ENCODE measurements at places on chromosomes 2 and 18. TPM values are rescaled to one million over a fixed set of nuclear protein-coding genes. Genes with fewer than 3 reads are reported as not detected.

The IL36G gene
- total RNA-seq, result not detected

The PIEZO2 gene
- 9.5 TPM for total RNA-seq

The KCNE4 gene
- total RNA-seq, result 0.07 TPM

The SULT1C4 gene
- 4.1 TPM for total RNA-seq

The TACR1 gene
- not detected for total RNA-seq

The DAPL1 gene
- not detected for total RNA-seq

The CD207 gene
- total RNA-seq, result not detected

The PSMA8 gene
- not detected for total RNA-seq

The GKN1 gene
- total RNA-seq, result not detected

The CERS6 gene
- 6.5 TPM for total RNA-seq

The COL4A4 gene
- under 0.01 TPM for total RNA-seq

The ZAP70 gene
- 0.53 TPM for total RNA-seq

The CYS1 gene
- not detected for total RNA-seq

The RND3 gene
- total RNA-seq, result 56.6 TPM

The CABLES1 gene
- 11.9 TPM for total RNA-seq

The CD8B2 gene
- not detected for total RNA-seq

The MOGAT1 gene
- total RNA-seq, result not detected

The MAP2 gene
- total RNA-seq, result 29.4 TPM
